ENCODE measurements at places on chromosomes 16 and 17.

GRCh38 chr16:83926726-83927397, 26.2 kb upstream of the OSGIN1 start:
- DNase-seq: peak; percentile 91

DNA sequence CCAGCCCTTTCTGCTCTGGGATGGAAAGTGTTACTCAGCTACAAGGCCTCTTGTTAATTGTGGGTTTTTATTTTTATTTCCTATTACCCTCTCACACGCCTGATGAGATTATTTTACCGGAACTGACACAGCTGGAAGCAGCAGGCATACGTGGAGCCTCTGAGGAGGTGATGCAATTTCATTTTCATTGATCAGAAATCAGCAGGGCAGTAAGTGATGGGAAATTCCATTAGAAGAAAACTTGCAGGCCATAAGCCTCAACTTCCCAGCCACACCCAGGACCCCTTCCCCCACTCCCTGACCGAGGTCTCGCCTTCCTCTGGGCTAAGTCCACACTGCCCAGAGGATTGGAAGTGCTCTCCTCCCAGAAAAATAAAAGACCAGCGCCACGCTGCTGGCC, 69.7 kb downstream of the ZFHX3 start:
- DNase-seq: no peak

DNA sequence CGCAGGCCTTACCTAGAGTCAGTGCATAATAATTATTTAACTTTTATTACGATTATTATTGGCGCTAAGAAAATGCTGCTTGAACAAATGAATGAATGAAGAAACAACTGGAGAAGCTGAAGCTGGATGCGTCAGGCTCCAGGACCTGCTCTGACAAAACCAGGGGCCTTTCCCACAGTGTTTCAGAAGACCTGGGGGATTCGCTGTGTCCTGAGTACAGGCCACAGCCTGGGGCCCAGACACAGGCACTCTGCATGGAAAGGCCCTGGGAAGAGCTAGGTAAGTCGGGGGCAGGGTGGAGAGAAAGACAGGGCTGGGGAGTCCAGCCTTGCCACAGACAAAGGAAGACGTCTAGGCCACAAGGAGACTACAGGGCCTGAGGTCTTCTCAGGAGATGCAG, 226.1 kb downstream of the ZNF423 start:
- no peak for DNase-seq

DNA sequence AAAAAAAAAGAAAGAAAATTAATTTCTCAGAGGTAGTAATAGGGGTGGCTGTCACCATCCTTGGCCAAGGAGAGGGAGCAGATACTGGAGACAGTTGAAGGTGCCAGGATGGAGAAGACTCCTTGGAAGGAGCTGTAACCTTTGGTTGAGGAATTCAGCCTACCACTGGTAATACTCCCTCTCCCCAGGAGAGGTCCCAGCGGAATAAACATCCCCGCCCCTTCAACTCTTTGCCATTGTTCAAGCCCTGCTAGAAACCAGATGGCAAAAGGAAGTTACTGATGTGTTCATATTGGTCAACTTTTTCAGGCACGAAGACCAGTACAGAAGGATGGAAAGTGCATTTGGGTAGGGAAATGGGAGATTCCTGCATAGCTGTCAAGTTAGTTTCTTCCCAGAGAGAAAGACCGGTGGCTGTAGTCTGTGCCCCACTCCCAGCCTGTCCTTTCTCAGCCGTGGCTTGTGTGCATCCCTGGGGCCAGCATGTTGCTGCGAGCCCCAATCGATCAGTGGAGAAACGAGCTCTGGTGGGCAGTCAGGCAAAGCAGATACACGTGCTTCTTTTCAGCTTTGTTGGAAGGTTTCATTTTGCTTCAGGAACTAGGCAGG, 612.1 kb downstream of the MAF start:
- DNase-seq: no peak

- no peak for DNase-seq
Measured at GRCh38 chr16:11774065-11774626, 22.9 kb downstream of the ZC3H7A start.

- DNase-seq: no peak
Measured at GRCh38 chr16:10618710-10619209, 38.4 kb upstream of the EMP2 start.

DNA sequence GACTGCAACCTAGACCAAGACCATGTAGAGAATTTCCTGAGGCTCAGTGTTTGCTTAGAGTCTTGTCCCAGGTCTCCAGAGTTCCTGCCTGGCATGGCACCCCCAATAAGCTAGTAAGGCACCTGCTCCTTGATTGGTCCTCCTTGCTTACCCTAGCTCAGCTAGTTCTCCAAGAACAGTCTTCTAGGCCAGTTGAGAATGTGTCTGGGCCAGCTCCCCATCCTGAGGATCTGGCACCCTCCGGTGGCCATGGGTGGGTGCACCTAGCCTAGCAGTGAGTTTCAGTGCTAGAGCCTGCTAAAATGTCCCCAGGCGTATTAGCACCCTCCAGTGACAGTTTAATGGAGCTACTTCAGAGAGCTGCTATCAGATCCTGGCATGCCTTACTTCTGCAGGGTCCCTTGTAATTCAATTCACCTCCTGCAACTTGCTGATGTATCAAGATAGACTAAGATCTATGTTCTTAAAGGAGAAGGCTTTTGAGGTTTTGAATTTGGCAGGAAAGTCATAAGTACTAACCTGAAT, 44.4 kb upstream of the MED13 start:
- DNase-seq: no peak

DNA sequence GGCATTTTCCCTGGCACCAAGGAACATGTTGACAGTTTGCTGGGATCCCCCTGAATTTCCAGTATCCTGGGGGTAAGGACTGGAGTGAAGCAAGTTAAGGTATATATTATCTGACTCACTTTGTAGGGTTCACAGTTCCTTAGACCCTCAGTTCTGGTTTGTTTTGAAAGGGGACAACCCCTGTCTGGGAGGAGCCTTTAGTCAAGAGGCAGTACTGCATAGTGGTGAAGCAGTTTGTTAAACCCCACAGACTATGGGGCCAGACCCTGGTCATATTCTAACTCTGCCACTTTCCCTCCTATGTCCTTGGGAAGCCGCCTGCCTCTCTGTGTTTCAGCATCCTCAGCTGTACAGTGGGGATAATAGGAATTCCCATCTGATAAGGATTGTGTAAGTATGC, 145.5 kb upstream of the ZFHX3 start:
- no peak for DNase-seq

DNA sequence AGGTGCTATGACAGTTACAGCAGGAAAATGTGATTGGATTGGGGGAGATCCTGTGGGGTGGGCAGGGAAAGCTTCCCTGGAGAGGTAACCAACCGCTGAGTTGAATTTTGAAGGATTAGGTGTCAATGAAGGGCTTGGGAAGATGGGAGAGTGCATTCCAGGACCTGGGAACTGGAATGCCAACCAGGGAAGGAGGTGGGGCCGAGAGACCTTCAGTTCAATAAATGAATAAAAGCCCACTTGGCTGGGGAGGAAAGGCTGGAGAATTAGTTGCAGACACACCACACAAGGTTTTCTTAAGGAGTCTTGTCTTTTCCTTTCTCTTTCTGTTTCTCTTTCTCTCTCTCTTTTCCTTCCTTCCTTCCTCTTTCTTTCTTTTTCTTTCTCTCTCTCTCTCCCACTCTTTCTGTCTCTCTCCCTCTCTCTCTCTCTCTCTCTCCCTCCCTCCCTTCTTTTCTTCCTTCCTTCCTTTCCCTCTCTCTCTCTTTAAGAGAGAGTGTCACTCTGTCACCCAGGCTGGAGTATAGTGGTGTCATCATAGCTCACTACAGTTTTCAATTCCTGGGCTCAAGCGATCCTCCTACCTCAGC, 3.3 kb downstream of the USP43 start:
- no peak for DNase-seq

DNA sequence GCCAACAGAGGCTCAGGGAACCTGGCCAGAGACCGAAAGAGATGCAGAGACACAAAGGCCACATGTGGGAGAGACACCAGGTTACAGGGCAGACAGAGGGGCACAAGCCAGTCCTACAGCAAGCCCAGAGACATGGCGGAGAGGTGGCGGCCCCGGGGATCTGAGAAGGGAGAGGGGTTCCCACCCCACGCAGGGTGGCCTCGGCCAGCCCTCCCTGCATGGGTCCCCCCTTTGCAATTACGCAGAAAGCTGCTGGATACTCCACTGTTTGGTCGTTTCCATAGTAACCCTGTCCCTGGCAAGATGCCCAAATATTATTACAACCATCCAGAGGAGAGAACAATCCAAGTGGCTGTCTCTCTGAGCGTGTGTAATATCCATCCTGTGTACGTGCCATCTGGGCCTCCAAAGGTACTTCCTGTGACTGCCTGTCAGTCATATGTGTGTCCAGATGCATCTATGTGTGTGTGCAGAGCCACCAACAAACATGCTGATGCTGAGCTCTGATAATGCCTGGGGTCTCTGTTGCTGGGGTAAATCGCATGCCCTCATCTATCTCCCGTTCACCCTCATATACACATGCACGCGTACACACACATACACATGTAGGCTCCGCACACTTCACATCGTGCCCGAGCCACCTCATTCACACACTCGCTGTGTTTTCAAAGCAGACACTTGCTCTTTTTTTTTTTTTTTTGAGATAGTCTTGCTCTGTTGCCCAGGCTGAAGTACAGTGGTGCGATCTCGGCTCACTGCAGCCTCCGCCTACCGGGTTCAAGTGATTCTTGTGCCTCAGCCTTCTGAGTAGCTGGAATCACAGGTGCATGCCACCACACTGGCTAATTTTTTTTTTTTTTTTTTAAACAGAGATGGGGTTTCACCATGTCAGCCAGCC, 5.5 kb downstream of the PCGF2 start:
- DNase-seq: no peak

GRCh38 chr16:629833-630248, 944 bp upstream of the WFIKKN1 start:
- DNase-seq: no peak

- no peak for DNase-seq
Measured at GRCh38 chr17:41813699-41814124, 908 bp downstream of the FKBP10 start.

- no peak for DNase-seq
Measured at GRCh38 chr17:5272322-5272721, 9.8 kb upstream of the RABEP1 start.

GRCh38 chr16:23229714-23230113, 47.2 kb downstream of the SCNN1G start:
- DNase-seq: no peak

DNA sequence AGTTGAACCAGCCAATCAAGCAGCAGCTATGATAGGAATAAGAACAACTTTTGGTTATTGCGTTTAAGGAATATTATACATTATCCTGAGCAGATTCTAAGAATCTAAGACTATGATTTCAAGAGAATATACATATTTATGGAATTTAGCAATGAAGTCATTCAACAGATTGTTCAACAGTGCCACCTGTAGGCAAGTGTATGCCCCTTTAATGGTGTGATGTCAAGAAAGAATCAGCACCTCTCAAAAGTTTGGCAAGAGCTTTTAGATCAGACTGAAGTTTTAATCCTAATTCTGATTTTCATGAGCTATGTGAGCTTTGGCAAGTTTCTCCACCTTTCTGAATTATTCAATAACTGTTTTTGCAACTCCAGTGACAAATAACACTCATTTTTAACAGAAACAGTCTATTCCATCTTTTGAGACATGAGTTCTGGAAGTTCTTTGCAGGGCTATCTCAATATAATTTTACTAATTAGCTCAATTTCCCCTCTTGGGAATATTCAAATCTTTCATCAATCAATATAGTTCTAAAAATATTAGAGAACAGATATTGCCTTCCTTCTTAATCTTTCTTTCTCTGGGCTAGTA, 474.3 kb upstream of the TOM1L1 start:
- no peak for DNase-seq

DNA sequence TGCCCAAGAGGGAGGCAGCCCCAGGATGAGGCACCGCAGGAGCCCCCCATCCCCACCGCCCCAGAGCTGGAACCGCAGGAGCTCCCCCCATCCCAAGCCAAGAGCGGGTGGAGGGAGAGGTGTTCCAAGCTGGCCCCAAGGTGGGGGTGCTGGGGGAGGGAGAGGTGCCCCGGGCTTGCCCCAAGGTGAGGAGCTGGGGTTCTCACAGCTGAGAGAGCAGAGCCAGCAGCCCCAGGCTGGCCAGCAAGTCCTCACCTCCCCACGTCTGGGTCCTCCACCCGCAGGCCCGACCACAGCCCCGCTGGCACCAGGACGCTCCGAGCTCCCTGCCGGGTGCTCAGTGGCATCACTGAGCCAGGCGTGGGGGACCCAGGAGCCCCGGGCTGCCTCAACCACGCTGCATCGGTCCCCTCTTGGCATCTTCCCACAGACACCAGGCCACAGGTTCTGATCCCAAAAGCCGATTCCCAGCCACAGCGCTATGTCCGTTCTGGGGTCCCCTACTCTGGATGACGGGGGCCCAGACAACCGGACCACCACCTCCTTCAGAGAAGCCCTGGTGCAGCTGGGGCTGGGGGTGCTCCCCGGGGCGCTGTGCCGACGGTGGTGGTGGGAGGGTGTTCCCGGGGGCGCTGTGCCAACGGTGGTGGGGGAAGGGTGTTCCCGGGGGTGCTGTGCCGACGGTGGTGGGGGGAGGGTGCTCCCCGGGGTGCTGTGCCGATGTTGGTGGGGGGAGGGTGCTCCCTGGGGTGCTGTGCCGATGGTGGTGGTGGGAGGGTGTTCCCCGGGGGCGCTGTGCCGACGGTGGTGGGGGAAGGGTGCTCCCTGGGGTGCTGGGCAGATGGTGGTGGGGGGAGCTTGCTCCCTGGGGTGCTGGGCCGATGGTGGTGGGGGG, 15.4 kb upstream of the WDR45B start:
- peak; percentile 26 for DNase-seq

GRCh38 chr16:80253741-80254140, 287.1 kb upstream of the DYNLRB2 start:
- no peak for DNase-seq

DNA sequence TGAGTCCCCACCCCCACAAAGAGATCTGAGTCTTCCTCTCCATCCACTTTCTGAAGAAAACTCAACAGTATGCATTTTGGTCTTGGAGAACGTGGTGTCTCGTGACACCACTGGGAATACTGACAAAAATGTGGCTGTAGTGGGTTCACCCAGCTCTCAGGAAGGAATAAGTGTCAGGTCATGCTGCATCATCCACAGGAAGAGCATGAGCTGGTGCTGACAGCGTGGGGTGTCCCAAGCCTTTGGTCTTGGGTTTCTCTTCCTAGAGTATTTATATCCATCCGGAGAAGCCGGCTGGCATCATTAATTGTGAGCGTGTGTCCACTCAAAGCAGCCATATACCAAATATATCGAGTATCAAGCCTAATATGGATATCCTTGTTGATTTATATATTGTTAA, 55.9 kb downstream of the C17orf67 start:
- no peak for DNase-seq

DNA sequence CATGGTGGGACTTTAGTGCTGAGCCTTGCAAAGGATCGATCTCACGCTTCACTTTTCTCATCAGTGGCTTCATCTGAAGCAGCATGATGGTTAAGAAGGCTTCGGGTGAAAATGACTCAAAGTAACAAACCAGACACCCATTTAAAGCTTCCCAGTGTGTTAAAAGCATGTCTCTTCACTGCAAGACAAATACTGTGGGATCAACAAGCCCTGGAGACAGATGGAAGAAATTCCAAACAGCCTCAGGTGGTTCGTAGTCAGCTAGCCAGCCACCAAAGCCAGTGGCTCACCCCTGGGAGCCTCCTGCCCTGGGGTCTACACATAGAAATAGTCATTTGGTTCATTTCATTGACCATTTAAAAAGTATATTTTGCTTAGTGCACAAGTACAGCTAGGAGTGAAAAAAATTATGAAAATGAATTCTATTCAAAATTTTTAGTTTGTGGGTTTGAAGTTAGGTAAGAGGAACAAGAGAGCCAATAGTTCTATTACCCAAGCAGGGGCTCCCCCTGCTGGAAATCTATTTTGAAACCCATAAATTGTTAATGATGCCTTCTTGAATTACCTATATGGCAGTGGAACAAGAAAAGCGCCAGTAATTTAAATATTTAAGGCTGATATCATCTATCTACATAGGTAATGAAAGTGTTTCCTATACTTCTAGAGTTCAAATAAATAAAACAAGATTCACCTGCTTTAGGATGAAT, 51.6 kb downstream of the PMP22 start:
- DNase-seq: no peak

Measured in Right ventricle myocardium inferior (tissue), 1 donor.